NCI-H1417 (cell line): ENCODE measurements at places on chromosomes 2 and 18.

- DNase-seq = no peak
Observed at GRCh38 chr2:54906716-54907115, 143.5 kb downstream of the RTN4 start.

DNA sequence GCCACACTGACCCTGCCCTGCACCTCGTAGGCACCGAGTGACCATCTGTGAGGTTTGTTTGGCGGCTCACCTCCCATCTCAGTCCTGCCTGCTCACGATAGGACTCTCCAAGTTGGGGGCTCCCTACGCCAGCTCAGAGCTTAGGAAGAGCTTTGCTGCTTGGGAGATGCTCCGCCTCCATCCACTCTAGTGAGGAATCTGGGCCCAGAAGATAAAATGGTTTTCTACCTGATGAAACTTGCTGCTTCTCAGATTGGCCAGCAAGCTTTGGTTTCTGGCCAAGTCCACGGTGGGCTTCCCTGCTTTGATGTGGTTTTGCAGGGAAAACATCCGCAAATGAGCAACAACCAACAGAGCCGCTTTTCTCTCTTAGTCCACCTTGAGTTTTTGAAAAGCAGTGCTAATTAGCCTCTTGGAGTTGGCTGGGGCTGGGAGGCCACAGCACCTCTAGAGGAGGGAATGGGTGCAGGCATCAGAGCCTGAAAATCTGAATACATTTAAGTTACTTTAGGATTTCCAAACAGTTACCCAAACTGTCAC, 42.2 kb downstream of the THNSL2 start:
- no peak for DNase-seq

GRCh38 chr2:40409734-40410133, 42.2 kb downstream of the SLC8A1 start:
- DNase-seq = no peak

DNA sequence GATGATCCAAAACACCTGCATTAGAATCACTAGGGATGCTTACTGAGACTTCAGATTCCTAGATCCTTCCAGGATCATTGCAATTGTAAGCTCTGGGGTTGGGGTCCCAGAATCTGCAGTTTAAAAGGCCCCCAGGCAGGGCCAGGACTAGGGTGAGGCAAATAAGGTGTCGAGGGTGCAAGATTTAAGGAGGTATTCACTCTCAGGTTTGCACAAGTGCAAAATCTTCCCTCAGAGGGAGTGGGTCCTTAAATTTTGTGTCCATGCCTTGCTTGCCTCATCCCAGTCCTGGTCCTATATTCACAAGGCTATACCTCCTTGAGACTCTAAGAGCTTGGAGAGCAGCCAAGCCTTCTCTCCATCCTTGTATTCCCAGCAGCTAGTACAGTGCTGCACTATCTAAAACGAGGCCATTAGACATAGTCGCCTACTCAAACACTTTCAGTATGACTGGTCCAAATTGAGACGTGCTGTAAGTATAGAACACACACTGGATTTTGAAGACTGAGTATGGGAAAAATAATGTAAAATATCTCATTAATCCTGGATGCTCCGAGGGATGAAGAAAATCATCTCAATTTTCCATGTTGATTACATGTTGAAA, 31.6 kb upstream of the MREG start:
- no peak for DNase-seq

GRCh38 chr2:175707322-175707721, 294.7 kb downstream of the LNPK start:
- no peak for DNase-seq

- DNase-seq = peak; percentile 43
Observed at GRCh38 chr18:75408554-75409506, 18.7 kb downstream of the SMIM21 start.

DNA sequence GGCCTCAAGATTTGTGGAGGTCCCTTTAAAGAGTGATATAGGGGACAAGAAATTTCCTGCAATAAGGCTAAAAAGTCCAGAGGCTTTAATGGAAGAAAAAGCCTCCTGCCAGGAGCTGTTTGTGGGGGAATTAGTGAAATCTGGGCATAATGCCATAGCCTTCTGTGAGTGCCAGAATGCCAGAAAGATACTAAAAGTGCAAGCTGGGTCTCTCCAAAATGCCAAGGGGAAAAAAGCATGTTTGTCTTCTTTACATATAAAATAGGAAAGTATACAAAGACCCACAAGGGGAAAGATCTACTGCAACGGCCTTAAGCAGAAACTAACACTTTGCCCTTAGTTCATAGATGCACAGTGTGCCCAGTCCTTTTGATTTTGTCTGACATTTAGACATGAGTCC, 647.7 kb upstream of the ZNF804A start:
- no peak for DNase-seq

GRCh38 chr2:183341057-183341456, 216.8 kb downstream of the NUP35 start:
- DNase-seq = no peak

DNA sequence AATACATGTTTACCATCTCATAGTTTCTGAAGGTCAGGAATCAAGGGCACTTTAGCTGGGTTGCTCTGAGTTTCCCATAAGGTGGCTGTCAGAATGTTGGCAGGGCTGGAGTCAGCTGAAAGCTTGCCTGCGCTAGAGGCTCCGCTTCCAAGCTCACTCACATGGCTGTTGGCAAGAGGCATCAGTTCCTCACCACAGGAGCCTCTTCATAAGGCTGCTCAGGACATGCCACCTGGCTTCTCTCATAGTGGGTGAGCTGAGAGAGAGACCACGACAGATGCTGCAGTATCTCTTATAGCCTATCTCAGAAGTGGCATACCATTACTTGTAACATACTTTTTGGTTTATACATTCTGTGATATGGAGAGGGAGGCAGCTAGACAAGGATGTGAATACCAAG, 7.2 kb downstream of the HADHB start:
- peak; percentile 41 for DNase-seq

DNA sequence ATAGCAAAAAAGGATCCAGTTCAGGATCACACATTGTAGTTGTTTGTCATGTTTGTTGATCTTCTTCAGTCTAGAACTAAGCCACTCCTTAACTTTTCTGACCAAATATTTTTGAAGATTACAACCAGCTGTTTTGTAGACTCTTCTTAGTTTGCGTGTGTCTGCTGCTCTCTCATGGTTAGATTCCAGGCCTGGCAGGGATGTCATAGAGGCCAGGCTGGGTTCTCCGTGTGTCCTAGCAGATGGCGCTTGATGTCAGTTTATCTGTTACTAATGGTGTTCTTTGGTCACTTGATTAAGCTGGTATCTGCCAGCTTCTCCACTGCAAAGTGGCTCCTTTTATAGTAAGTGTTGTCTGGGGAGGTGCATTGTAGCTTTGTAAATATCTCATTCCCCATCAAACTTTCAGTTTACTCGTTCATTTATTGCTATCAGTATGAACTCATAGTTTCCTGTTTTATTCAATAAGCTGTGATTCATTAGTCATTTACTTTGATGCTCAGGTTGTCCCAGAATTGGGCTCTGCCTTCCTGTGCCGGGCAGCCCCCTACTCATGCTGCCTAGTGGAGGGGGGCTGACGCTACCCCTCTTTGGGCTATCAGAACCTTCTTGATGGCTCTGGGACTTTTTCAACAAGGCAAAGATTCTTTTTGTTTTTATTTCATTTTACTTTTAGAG, 42.1 kb downstream of the GRHL1 start:
- DNase-seq = no peak

GRCh38 chr2:111246620-111247061, 125.9 kb downstream of the BCL2L11 start:
- DNase-seq = no peak
